ENCODE measurements at places on chromosomes 5 and 9.

DNA sequence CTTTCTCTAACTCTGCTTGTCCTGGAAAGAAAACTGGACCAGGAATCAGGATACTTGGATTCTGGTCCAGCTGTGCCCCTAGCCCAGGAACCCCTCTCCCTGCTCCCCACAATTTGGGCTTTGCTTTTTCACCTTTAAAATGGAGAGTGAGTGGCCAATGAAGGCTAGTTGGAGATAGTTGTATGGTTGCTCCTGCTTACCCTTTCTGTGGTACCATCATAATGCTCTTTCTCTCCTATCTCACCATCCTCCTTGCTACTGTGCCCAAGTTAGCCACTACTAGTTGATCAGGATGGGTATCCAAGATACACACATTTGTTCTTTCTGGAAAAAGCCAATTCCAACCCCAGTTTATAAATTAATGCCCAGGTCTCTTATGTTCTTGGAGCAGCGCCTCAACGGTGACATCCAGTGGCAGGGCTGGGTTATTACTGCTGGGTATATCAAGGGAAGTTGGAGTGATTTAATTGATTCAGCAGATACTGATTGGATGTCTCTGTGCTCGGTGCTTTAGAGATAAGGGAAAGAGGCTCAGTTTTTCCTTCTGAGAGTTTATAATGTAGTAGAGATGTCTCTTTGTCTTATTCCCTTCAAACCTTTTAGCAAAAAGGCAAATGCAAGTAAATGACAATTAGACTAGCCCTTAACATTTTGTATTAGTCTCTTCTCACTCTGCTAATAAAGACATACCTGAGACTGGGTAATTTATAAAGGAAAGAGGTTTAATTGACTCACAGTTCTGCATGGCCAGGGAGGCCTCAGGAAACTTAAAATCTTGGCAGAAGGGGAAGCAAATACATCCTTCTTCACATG is 38.5 kb downstream of the FAXDC2 start:
- DNase-seq: peak; percentile 55

DNA sequence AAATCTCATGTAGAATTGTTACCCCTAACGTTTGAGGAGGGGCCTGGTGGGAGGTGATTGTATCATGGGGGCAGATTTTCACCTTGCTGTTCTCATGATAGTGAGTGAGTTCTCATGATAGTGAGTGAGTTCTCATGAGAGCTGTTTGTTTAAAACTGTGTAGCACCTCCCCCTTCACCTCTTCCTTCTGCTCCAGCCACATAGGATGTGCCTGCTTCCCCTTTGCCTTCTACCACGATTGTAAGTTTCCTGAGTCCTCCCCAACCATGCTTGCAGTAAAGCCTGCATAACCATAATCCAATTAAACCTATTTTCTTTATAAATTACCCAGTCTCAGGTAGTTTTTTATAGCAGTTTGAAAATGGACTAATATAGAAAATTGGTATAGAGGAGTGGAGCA is 1783.7 kb upstream of the CDH9 start:
- DNase-seq: no peak

GRCh38 chr5:39175273-39175955 is 43.9 kb downstream of the FYB1 start:
- DNase-seq: no peak

- no peak for DNase-seq
These were observed 19.4 kb downstream of the SARDH start for GRCh38 chr9:133718563-133719315.

DNA sequence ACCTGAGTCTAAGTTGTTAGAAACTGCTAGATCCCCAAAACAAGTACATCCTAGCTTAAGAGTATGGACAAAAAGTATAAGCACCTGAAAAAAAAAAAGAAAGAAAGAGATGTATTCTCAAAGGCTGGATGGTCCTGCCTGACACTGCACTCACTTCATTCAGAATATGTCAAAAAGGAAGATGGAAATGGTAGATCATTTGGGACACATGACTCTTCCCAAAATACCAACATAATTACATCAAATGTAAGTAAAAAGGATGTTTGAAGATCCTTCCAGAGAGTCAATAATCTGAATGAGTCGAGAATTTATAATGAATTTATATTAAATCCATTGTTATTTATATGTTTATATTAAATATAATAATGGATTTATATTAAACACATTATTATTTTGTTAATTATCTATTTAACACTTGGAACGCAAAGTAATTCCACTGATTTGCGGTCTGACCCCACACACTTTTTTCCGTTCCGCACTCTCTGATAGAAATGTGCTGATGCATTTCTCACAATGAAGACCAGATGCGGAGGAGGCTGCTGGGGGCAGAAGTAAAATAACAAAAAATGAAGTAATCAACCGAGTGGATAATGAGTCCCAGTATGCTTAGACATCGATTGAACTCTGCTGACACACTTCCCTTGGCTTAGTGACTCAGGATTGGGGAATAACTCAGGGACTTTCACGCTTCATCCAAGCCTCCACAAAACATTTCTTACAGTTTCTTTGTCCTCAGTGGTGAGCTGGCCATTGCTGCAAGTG is 201.2 kb downstream of the ADAMTS12 start:
- peak; percentile 90 for DNase-seq

DNA sequence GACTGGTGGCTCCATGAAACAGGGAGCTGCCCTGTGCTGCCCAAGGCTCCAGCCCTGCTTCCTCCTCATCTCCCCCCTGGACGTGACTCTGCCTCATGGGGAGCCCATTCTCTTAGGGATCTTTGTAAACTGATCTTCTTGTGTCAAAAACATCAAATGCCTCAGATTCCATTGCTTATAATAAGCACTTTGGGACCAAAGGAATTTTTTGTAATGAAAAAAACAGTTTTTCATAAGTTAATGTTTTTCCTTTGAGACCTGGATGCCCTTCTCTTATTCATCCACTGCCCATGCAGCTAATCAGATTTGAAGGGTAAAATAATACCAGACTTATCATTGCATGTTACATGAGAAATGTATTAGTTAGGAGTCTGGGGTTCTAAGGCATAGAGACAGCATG is 41.7 kb downstream of the PALM2AKAP2 start:
- DNase-seq: peak; percentile 28

DNA sequence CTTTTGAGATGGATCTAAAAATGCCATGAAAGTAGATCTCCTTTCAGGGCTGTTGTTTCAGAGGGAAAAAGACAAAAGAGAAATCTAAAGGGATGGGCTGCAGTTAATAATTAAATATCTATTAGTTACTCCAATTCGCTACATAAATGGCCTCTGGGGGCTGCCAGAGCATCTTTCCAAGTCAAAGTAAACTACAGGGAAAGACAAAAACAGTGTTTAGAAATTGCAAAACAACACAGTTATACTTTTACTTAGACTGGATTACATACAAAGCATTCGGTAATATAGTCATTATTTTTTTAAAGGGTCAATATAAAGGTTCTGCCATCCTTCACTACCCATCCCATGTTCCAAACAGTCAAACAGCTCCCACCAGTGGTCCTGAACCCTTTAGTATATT is 853.5 kb upstream of the DMAC1 start:
- DNase-seq: no peak

DNA sequence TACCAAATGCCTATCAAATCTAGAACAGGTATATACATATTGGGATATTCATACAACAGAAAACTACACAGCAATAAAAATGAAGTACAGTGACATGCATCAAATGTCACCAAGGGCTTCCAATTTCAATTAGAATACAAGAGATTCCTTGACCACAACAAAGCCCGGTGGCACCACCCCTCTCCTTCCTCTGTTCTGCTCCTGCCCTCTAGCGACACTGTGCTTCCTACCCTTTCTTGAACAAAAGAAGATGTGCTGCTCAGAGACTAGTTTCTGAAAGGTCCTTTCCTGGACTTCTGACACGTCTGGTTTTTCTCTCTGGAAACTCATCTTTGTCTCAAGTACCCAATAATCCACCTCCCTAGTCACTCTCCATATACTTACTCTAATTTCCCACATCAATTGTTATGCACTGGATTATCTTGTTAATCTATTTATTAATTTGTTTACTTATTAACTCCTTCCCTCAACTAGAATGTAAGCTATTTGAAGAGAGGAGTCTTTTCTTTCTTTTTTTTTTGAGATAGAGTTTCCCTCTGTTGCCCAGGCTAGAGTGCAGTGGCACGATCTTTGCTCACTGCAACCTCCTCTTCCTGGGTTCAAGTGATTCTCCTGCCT is 70.4 kb upstream of the CTSV start:
- peak; percentile 38 for DNase-seq

- no peak for DNase-seq
These were observed 470.7 kb upstream of the BRINP1 start for GRCh38 chr9:119839888-119840287.

GRCh38 chr9:16611983-16612382 is 258.5 kb downstream of the BNC2 start:
- peak; percentile 65 for DNase-seq

DNA sequence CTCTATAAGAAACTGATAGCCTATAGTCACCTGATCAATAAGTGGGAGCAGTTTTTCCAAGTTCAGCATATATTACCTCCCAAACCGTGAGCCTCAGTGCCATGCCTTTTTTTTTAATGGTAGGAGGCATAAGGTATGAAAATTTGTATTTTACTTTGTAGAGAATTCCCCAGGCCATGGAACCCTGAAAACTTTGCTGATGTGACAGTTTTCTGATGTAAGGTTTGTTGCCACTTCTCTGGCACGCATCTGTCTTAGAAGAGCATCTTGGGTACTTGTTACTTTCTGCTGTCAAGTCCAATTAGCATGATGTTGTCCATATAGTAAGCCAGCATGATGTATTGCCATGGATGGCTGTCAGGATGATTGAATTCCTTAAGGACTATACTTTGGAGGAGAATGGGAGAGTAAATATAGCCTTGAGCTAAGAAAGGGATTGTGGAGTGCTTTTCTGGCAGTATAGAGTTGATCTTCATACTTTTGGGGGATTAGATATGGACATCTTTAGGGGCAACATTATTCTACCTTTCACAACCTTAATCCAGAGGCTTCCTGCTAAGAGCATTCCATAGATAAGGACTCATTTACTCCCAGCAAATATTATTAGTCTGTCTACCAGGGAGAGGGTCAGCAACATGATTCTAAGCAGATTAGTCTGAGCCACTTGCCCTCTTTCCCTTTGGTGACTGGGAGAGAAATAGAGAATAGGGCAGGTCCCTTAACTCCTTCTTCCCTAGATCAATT is 389.6 kb downstream of the YTHDC2 start:
- DNase-seq: no peak

GRCh38 chr5:89457411-89458331 is 574.7 kb upstream of the MEF2C start:
- peak; percentile 61 for DNase-seq

- no peak for DNase-seq
These were observed 157.4 kb downstream of the MUSK start for GRCh38 chr9:110825950-110826349.

- no peak for DNase-seq
These were observed 2.5 kb upstream of the PCDHAC1 start for GRCh38 chr5:140923601-140924000.

DNA sequence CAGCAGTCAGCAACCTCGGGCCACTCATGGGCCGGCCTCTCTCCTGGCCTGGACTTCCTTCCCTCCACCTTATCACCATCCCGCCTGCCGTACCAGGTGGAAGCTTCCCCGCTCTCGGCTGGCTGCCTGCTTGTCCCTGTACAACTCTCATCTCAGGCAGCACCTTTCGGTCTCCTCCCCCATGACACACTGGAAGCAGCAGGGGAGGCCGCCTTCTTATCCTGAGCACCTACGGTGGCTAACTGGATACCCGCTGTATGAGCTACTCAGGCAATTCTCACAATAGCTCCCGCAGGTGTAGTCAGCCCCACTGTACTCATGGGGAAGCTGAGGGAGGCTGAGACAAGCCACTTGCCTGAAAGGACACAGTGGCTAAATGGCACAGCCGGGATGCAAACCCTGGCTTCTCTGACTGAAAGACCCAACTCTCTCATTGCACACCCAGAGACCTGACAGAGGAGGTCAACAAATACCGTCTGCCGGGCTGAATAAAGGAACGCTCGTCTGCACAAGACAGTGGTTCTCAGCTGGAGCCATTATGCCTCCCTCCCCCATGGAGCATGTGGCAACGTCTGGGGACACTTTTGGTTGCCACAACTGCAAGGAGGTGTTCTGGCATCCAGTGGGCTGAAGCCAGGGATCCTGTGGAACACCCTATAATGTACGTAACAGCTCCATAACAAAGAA is 9.6 kb downstream of the STK10 start:
- DNase-seq: no peak

DNA sequence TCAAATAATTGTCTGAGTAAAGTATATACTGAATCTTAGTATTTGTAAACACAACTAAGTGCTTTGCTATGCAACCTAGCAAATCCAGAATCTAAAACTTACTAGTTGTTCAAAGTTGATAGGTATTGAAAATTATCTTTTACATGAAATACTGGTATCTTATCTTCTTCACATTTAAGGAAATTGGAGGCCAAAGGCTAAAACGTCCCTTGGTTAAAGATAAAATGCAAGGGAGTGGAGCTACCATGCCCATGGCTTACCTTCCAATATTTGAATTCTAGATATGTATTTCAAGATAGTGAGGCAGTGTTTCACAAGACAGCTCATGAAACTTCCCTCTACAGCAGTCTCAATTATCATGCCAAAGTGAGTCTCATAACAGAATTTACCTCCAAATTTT is 373.5 kb downstream of the KIAA0825 start:
- no peak for DNase-seq

DNA sequence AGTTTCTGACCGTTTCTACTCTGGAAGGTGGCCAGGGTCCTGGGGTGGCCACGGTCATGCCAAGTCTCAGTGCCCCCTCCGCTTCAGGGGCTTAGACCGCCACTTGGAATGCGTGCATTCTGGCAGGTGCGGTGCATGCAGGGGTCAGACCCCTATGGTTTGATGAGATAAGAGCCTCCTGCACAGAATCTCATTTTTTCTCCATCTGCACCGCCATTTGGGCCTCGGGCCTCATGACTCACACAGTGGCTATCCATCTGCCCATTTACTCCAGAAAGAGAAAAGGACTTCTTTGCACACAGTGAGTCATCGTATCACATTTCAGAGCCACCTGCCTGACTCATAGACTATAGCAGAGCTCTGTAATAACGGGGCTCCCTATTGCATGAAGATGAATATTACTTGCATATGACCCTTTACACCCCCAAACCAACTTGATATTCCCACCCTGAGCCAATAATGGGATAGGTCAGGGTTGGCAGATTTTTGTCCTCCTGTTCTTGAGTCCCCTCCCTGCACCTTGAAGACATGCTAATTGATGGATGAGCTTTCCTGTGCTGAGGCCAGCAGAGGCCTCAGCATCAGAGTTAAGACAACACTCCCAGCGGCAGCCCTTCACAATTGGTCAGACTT is 157.4 kb downstream of the NR3C1 start:
- peak; percentile 96 for DNase-seq

GRCh38 chr5:124641154-124641792 is 105.2 kb downstream of the ZNF608 start:
- DNase-seq: no peak

GRCh38 chr9:37413311-37413710 is 9.2 kb upstream of the GRHPR start:
- DNase-seq: no peak

GRCh38 chr9:22073349-22073748 is 64.2 kb upstream of the CDKN2B start:
- DNase-seq: no peak
